ENCODE measurements at places on chromosomes 7 and 10. TPM values are rescaled to one million over a fixed set of nuclear protein-coding genes. Genes with fewer than 3 reads are reported as not detected.

BMPER gene
- total RNA-seq = 0.35 TPM

- H3K4me3 ChIP-seq = peak overlapping the region; percentile 49
- H3K27me3 ChIP-seq = no peaks in the 10 kb centered on the region
- H3K36me3 ChIP-seq = peaks cover 5% of the 10 kb centered on the region
- peaks cover 53% of the 10 kb centered on the region for H3K4me1 ChIP-seq
These were observed 72.3 kb downstream of the AMZ1 start for GRCh38 chr7:2760098-2760889.

- H3K4me3 ChIP-seq = no peak overlapping the region
- H3K4me1 ChIP-seq = peaks cover under 1% of the 10 kb centered on the region
- H3K36me3 ChIP-seq = no peaks in the 10 kb centered on the region
- H3K27ac ChIP-seq = no peak overlapping the region
- no peak for DNase-seq
- H3K27me3 ChIP-seq = no peaks in the 10 kb centered on the region
These were observed 39.2 kb downstream of the CDC123 start for GRCh38 chr10:12235116-12235694.

DNA sequence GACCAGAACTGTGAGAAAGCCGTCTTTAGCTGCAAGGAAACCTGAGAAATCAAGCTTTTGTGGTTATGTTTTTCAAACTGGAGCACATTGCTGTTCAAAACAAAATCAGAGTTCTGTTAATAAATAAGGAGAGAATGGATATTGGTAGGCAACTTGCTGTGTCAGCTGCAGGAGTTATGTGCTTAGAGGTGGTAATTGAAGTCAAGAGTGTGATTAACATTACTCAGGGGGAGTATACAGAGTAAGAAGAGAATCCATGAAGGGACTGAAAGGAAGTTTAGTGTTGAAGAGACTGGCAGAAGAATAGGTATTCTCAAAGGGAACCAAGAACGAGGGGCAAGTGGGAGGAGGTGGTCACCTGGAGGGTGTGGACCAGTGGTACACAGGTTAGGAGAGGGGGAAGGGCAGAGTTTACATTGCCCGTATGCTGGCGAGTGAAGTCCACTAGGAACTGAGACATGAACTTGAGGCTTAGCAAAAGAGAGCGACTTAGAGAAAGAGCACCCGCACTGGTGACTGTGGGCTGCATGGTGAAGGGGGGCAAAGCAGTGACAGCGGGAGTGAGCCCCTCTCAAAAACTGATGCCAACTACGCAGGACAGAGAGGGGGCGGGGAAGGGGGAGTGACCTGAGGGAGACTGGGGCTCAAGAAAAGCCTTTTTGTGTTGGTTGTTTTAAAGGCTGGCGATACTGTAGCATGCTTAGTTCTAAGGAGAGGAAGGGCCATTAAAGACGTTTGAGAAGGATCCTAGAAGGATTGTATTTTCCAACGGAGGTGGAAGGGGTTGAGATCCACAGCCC, 80.0 kb downstream of the SDK1 start:
- no peak overlapping the region for H3K27ac ChIP-seq
- H3K27me3 ChIP-seq = no peaks in the 10 kb centered on the region
- no peaks in the 10 kb centered on the region for H3K36me3 ChIP-seq
- no peaks in the 10 kb centered on the region for H3K4me1 ChIP-seq
- no peak overlapping the region for H3K4me3 ChIP-seq

ENTPD1 gene
- total RNA-seq = 0.53 TPM

DNA sequence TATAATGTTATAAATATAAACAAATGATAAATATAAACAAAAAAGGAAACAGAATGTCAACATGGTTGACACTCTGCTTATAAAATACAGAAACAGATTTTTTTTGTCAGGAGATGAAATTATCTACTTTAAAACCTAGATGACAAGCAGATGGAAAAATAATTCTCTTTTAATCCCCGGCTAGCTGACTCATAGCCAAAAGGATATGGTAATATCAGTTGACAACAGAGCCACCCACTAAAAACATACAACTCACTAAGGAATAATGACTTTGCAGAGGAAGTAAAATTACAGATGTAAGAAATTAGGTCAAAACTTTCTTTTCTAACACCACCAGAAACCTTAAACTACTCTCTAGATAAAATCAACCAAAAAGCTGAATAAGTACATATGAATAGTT, 131.1 kb upstream of the ABCB5 start:
- no peaks in the 10 kb centered on the region for H3K27me3 ChIP-seq
- H3K27ac ChIP-seq = no peak overlapping the region
- H3K4me3 ChIP-seq = no peak overlapping the region
- no peaks in the 10 kb centered on the region for H3K4me1 ChIP-seq

GRCh38 chr10:66678521-66678920, 247.3 kb upstream of the LRRTM3 start:
- no peak overlapping the region for H3K27ac ChIP-seq
- no peaks in the 10 kb centered on the region for H3K4me1 ChIP-seq
- no peak for DNase-seq
- no peaks in the 10 kb centered on the region for H3K36me3 ChIP-seq

GRCh38 chr10:24554036-24554435, 169.7 kb downstream of the ARHGAP21 start:
- peaks cover 17% of the 10 kb centered on the region for H3K27me3 ChIP-seq
- H3K27ac ChIP-seq = no peak overlapping the region
- no peak for DNase-seq
- H3K4me1 ChIP-seq = peaks cover 5% of the 10 kb centered on the region
- H3K36me3 ChIP-seq = no peaks in the 10 kb centered on the region

CYP3A7 gene
- not detected for total RNA-seq

DNA sequence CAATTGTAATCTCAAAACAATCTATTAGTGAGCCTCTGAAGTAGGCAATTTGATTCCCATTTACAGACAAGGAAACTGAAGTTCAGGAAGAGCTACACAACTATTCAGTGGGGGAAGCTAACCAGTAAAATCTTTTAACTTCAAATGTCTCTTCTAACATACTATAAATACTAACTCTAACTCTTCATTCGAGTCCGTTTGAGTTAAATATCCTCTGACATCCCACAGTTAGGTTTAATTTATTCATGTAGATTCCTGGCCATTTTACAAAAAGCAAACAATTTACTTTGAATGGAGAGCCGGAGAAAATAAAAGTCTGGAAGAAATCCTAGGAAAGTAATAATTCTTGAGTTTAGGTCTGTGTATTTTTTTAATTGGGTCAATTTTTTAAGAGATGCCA, 64.7 kb downstream of the HYCC1 start:
- no peaks in the 10 kb centered on the region for H3K36me3 ChIP-seq
- H3K27me3 ChIP-seq = no peaks in the 10 kb centered on the region
- H3K4me1 ChIP-seq = no peaks in the 10 kb centered on the region
- no peak overlapping the region for H3K4me3 ChIP-seq

DNA sequence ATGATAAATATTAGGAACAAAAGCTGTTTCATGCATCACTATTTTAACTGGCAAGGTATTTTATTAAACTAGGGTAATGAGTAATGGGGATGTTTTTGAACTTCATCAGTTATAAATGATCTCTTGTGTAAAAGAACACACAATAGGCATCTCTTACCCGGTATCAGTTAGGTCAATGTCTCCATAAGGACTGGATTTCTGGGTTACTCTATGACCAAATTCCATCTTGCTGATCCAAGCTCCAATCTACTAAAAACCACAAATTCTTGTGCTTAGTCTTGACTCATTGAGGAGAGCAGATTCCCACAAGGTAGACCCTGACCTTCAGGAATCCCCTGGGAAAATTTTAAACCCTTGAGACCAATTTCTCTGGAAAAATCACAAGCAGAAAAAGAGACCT, 1167.7 kb downstream of the XPNPEP1 start:
- no peaks in the 10 kb centered on the region for H3K36me3 ChIP-seq
- no peaks in the 10 kb centered on the region for H3K4me1 ChIP-seq
- H3K27ac ChIP-seq = no peak overlapping the region
- H3K27me3 ChIP-seq = no peaks in the 10 kb centered on the region

FEZF1 gene
- not detected for total RNA-seq

- no peak for DNase-seq
- no peak overlapping the region for H3K4me3 ChIP-seq
- H3K27me3 ChIP-seq = no peaks in the 10 kb centered on the region
- peaks cover 21% of the 10 kb centered on the region for H3K4me1 ChIP-seq
- H3K27ac ChIP-seq = no peak overlapping the region
These were observed 1.8 kb upstream of the PPIF start for GRCh38 chr10:79345241-79346011.

GRCh38 chr10:104300736-104301292, 31.8 kb downstream of the GSTO2 start:
- H3K27ac ChIP-seq = peak overlapping the region; percentile 62
- peaks cover 2% of the 10 kb centered on the region for H3K27me3 ChIP-seq
- H3K4me3 ChIP-seq = peak overlapping the region; percentile 77
- peaks cover 20% of the 10 kb centered on the region for H3K36me3 ChIP-seq
- DNase-seq = peak; percentile 37

DNA sequence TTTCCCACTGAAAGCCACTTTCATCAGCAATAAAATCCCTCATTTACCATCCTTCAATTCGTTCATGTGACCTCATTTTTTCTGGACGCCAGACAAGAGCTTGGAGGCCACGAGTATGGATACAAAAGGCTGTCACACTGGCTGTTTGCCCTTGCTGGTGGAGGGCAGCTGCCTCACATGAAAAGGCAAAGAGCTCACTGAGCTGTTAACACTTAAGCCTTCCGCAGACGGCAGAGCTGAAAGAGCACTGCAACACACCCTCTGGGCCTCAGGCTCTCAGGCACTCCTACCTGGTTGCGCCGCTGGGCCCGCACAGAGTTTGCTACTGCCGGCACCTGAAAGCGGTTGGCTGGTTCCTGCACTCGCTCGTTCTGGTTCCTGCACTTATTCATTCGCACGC, 193.5 kb downstream of the CFTR start:
- H3K36me3 ChIP-seq = no peaks in the 10 kb centered on the region
- no peak overlapping the region for H3K27ac ChIP-seq
- no peaks in the 10 kb centered on the region for H3K27me3 ChIP-seq
- H3K4me3 ChIP-seq = no peak overlapping the region
- no peaks in the 10 kb centered on the region for H3K4me1 ChIP-seq

- H3K4me1 ChIP-seq = no peaks in the 10 kb centered on the region
- no peak overlapping the region for H3K27ac ChIP-seq
- H3K27me3 ChIP-seq = no peaks in the 10 kb centered on the region
- H3K36me3 ChIP-seq = no peaks in the 10 kb centered on the region
These were observed 207.1 kb upstream of the FERD3L start for GRCh38 chr7:19352305-19352695.

GRCh38 chr10:113148071-113148825, 198.2 kb downstream of the TCF7L2 start:
- no peaks in the 10 kb centered on the region for H3K4me1 ChIP-seq
- no peak overlapping the region for H3K4me3 ChIP-seq
- no peak overlapping the region for H3K27ac ChIP-seq

GRCh38 chr7:64533756-64534155, 29.1 kb downstream of the ZNF680 start:
- H3K4me1 ChIP-seq = peaks cover 6% of the 10 kb centered on the region
- no peak overlapping the region for H3K27ac ChIP-seq
- DNase-seq = no peak
- H3K36me3 ChIP-seq = peaks cover 90% of the 10 kb centered on the region
- H3K27me3 ChIP-seq = no peaks in the 10 kb centered on the region

- H3K36me3 ChIP-seq = no peaks in the 10 kb centered on the region
- no peaks in the 10 kb centered on the region for H3K4me1 ChIP-seq
- DNase-seq = no peak
- H3K4me3 ChIP-seq = no peak overlapping the region
These were observed 74.4 kb upstream of the LSM8 start for GRCh38 chr7:118109607-118110006.

DNA sequence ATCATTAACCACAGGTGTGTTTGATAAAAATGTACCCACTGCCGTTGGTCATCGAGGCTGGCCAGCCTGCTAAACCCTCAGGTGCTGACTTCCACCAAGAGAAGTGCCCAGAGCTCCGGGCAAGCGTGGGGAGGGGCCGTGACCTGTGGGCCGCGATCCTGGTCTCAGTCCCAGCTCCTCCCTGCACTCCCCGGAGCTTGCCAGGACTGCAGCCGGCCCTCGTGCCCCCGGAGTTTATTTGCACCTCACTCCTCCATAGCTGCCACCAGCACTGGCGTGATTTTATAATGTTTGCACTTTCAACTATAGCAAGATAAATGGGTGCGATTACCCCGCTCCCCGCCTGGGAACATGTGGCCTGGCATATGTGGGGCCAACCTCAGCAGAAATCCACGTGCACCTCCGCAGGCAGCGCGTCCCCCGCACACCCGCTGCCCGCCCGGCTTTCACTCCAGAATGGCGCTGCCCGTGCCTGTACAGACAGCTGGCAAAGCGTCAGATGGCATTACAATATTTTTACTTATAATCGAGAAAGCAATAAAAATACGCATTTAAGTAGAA, 30.8 kb downstream of the UNCX start:
- no peaks in the 10 kb centered on the region for H3K36me3 ChIP-seq
- H3K4me1 ChIP-seq = no peaks in the 10 kb centered on the region
- no peak for DNase-seq
- H3K27me3 ChIP-seq = peaks cover 26% of the 10 kb centered on the region

MAGI2 gene
- 0.31 TPM for total RNA-seq

DNA sequence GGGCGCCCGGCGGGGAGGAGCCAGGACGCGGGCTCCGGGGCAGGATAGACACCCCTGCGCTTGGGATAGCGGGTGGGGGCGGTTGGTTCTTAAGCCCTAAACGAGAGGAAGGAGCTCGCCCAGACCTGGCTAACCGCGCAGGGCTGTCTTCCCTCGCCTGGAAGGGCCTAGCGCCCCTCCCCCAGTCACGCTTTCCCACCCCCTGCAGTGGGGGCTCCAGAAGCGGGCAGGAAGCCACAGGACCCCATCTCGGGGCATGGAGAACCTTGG, 6.5 kb downstream of the SHH start:
- peak overlapping the region; percentile 63 for H3K4me3 ChIP-seq
- H3K36me3 ChIP-seq = no peaks in the 10 kb centered on the region

DNA sequence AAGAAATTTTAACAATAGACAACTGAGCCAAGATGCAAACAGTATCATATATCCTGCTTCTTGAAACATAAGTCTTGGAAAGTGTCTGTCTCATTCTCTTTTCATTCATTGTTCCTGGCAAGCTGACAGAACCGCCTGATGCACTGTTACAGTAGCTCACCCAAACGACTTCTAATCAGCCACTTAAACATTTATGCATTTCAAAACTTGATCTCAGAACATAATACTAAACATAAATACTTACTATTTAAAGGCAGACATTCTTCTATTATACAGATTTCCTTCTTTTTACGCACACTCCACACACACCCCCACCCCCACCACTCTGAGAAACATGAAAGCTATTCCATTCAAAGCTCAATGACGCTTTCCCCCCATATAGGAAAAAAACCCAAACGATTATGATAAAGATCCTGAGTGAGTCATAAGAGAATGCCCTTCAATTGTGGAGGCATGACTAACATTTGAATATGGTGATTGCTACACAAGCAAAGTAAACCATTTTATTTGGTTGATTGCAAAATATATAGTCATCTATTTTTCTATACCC, 30.5 kb downstream of the SHTN1 start:
- no peaks in the 10 kb centered on the region for H3K36me3 ChIP-seq
- peaks cover 8% of the 10 kb centered on the region for H3K27me3 ChIP-seq
- H3K27ac ChIP-seq = no peak overlapping the region

SLC39A12 gene
- not detected for total RNA-seq

DNA sequence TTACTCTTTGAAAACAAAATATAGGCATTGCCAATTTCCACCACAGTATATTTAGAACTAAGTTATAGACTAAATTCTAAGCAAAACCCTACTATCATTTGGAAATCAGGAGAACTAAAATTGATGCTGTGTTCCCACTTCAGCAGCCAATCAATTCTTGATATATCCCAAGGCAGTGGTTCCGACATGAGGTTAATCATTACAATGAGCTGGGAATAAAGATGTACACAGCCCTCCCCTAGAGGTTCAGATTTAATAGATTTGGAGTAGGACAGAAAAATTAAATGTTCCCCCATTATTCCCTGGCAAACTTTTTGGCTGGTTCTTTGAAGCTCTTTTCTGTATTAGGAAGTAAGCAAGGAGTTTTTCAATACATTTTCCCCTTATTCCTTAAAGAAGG, 15.1 kb downstream of the ZNF800 start:
- H3K36me3 ChIP-seq = peaks cover 23% of the 10 kb centered on the region
- H3K4me1 ChIP-seq = peaks cover 76% of the 10 kb centered on the region
- H3K27ac ChIP-seq = no peak overlapping the region

All from activated T-cell treated with anti-CD3 and anti-CD28 coated beads, Interleukin-2, amount 50 U/mL, for 72 hours (primary cell).